Prostate gland (tissue), 2 donors: ENCODE measurements at places on chromosomes 3 and 15. TPM values are rescaled to one million over a fixed set of nuclear protein-coding genes. Genes with fewer than 3 reads are reported as not detected.

FSIP1 gene
- total RNA-seq, result 2.3 TPM

GRCh38 chr15:39628144-39628508 is 47.2 kb downstream of the THBS1 start:
- H3K4me1 ChIP-seq, result peaks cover 7% of the 10 kb centered on the region
- no peak overlapping the region for H3K27ac ChIP-seq
- H3K4me3 ChIP-seq, result no peak overlapping the region

ECE2 gene
- total RNA-seq, result 0.57 TPM

- H3K4me1 ChIP-seq, result no peaks in the 10 kb centered on the region
- H3K27me3 ChIP-seq, result no peaks in the 10 kb centered on the region
- H3K27ac ChIP-seq, result no peak overlapping the region
- H3K36me3 ChIP-seq, result no peaks in the 10 kb centered on the region
These were observed 74.6 kb upstream of the FLNB start for GRCh38 chr3:57933602-57934001.

- no peaks in the 10 kb centered on the region for H3K27me3 ChIP-seq
- H3K4me1 ChIP-seq, result no peaks in the 10 kb centered on the region
- H3K4me3 ChIP-seq, result no peak overlapping the region
- H3K36me3 ChIP-seq, result no peaks in the 10 kb centered on the region
- no peak for DNase-seq
These were observed 883.5 kb downstream of the IGSF11 start for GRCh38 chr3:118151164-118151563.

GRCh38 chr15:51828621-51829375 is 655 bp upstream of the TMOD3 start:
- no peak overlapping the region for H3K4me3 ChIP-seq
- no peaks in the 10 kb centered on the region for H3K4me1 ChIP-seq
- H3K36me3 ChIP-seq, result no peaks in the 10 kb centered on the region
- no peak for DNase-seq
- H3K27ac ChIP-seq, result no peak overlapping the region
- no peaks in the 10 kb centered on the region for H3K27me3 ChIP-seq

GRCh38 chr3:21919383-21919782 is 168.4 kb upstream of the ZNF385D start:
- H3K27me3 ChIP-seq, result no peaks in the 10 kb centered on the region
- no peaks in the 10 kb centered on the region for H3K4me1 ChIP-seq
- H3K4me3 ChIP-seq, result no peak overlapping the region
- H3K36me3 ChIP-seq, result no peaks in the 10 kb centered on the region
- no peak overlapping the region for H3K27ac ChIP-seq

MEIS2 gene
- 53.4 TPM for total RNA-seq

- peaks cover 5% of the 10 kb centered on the region for H3K4me1 ChIP-seq
- H3K27ac ChIP-seq, result peak overlapping the region; percentile 77
- DNase-seq, result no peak
- no peaks in the 10 kb centered on the region for H3K36me3 ChIP-seq
These were observed 1.1 kb downstream of the HEG1 start for GRCh38 chr3:125054449-125055329.

DNA sequence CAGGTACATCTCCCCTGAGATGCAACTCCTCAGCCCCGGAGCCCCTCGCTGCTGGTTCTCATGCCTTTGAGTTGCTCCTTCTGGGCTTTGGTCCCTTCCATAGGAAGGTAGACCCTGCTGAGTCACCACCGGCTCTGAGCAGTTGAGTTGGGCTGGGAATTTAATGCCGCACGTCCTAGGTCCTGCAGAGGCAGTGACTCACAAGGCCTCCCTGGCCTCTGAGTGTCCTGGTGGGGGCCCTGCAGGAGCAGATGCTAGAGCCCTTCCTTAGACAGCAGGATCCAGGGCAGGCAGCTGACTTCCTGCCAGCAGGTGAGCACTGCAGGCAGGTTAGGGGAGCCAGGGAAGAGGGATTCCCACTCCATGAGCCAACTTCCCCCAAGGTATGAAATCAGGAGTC is 5.5 kb upstream of the NTRK3 start:
- no peaks in the 10 kb centered on the region for H3K36me3 ChIP-seq
- H3K4me3 ChIP-seq, result no peak overlapping the region
- no peak overlapping the region for H3K27ac ChIP-seq
- H3K27me3 ChIP-seq, result peaks cover 2% of the 10 kb centered on the region
- H3K4me1 ChIP-seq, result peaks cover 10% of the 10 kb centered on the region
- no peak for DNase-seq

DNA sequence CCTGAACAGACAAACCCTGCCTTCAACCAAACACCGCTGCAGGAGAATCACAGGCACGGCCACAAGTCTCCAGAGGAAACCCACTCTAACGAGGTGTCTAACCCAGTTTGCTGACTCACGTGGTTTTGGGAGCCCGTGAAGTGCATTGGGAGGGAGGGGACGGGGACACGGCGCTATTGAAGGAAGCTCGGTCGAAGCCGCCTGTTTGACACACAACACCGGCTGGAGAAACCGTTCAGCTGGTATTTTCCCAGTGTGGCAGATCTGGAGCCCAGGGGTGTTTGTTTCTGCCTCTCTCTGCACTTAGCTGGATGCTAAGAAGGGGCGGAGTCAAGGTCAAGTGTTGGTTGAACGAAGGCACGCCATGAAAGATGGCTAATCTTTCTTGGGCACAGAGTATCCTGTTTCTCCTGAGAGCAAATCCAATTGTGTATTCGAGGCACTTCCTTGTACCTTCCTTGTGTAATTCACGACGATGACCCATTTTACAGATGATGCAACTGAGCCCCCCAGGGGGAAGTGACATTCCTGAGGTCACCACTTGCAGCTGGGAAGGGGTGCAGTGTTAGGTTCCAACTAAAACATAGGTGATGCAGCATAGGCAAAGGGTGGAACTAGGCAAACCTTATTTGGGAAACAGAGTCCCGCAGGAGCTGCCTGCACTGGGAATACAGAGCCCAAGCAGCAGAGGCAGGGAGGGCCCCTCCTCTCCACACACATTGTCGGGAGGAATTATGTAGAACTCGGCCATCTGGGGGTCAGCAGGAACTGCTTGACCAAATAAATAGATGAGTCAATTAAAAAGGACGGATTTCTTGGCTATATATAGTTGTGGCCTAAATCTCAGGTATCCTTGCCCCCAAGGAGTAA is 22.5 kb downstream of the SLC6A6 start:
- H3K27me3 ChIP-seq, result no peaks in the 10 kb centered on the region
- H3K36me3 ChIP-seq, result no peaks in the 10 kb centered on the region

DNA sequence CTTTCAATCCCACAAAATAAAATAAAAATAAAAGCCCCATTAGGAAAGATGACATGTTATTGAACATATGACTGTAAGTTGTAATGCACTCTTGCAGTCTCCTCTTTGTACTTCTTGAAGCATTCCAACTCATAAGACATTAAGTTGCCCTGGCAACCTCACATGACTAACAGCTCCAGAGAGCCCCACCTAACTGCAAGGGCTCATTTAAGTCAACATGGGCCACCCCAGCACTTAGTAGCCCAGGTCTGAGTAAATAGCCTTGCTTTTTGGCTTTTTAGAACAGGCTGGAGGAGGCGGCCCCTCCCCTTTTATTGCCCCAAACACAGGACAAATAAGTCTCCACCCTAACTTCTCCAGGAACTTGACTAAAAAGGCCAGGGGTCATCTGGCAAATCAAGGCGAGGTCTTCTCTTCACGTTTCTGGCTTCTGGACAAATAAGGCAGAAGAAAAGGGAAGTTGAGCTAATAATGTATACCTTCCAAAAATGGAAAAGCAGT is 135.1 kb downstream of the TMCO5A start:
- H3K27me3 ChIP-seq, result no peaks in the 10 kb centered on the region
- no peak for DNase-seq
- no peaks in the 10 kb centered on the region for H3K4me1 ChIP-seq
- H3K36me3 ChIP-seq, result no peaks in the 10 kb centered on the region
- H3K27ac ChIP-seq, result no peak overlapping the region
- no peak overlapping the region for H3K4me3 ChIP-seq

- no peak overlapping the region for H3K4me3 ChIP-seq
- no peak overlapping the region for H3K27ac ChIP-seq
- H3K36me3 ChIP-seq, result no peaks in the 10 kb centered on the region
- DNase-seq, result no peak
- no peaks in the 10 kb centered on the region for H3K27me3 ChIP-seq
These were observed 3.9 kb upstream of the MASP1 start for GRCh38 chr3:187295316-187296034.

- H3K27ac ChIP-seq, result no peak overlapping the region
- no peaks in the 10 kb centered on the region for H3K27me3 ChIP-seq
- H3K4me1 ChIP-seq, result no peaks in the 10 kb centered on the region
- DNase-seq, result no peak
These were observed 268.1 kb upstream of the UBE2E2 start for GRCh38 chr3:22935040-22935439.

GRCh38 chr3:70065696-70066253 is 66.2 kb downstream of the SAMMSON start:
- no peak for DNase-seq
- no peaks in the 10 kb centered on the region for H3K27me3 ChIP-seq
- no peaks in the 10 kb centered on the region for H3K4me1 ChIP-seq
- no peak overlapping the region for H3K4me3 ChIP-seq

DNA sequence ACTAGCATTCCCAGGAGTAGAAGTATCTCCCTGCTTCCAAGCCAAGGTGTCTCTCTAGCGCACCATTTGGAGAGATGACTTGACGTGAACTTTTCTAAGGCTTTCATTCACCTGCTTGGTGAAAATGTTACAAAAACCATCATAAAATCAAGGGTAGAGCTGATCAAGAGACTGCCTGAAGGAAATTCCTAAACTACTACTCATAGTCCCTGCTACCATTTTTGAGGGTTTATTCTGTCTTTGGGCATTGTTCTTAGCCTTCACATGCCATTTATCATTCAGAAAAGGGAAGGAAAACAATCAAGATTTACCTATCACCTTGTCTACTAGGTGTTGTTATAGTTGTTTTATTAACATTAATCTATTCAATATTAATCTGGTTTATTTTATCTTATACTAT is 525.8 kb downstream of the NTRK3 start:
- DNase-seq, result no peak
- no peaks in the 10 kb centered on the region for H3K36me3 ChIP-seq
- no peak overlapping the region for H3K4me3 ChIP-seq
- H3K27ac ChIP-seq, result no peak overlapping the region
- H3K4me1 ChIP-seq, result no peaks in the 10 kb centered on the region

GPR27 gene
- 29.1 TPM for total RNA-seq

DNA sequence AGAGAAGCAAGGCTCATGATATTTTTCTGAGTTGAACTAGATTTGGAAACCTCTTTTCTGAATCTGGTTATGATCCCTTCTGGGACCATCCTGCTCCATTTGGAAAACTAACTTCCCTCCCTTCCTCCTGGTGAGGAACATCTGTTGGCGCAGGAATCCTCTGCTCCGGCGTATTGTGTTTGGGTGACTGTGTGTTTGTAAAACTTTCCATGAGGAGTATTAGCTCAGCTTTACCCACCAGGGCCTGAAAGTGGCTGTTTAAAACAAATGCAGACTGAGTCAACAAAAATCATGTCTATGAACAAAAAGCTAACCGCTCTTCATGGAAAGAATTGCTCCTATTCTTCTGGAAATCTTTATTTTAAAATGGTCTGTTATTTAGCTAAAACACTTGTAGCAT is 17.7 kb downstream of the STARD9 start:
- H3K4me3 ChIP-seq, result no peak overlapping the region
- H3K27ac ChIP-seq, result no peak overlapping the region
- no peaks in the 10 kb centered on the region for H3K36me3 ChIP-seq

ROPN1 gene
- total RNA-seq, result 10.8 TPM

DNA sequence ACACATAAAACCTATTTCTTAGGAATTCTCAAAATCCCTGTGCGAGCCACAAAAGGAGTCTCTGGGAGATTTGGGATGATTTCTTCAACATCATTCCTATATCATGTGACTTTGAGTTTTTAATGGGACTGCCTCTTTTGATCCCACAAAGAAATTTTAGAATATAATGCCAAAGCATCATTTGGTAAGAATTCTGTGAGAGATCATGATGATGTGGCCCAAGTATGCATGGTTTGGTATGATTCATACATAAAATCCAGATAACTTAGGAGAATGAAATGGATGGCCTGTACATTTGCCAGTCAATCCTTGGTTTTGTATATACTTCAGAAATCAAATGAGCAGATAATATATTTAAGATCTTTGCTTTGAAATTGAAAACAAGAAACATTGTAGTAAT is 61.3 kb downstream of the UBE2E2 start:
- H3K36me3 ChIP-seq, result no peaks in the 10 kb centered on the region
- no peak overlapping the region for H3K4me3 ChIP-seq
- no peak overlapping the region for H3K27ac ChIP-seq

GRCh38 chr3:30659270-30660130 is 53.1 kb downstream of the TGFBR2 start:
- no peaks in the 10 kb centered on the region for H3K27me3 ChIP-seq
- DNase-seq, result no peak
- no peaks in the 10 kb centered on the region for H3K36me3 ChIP-seq

GRCh38 chr15:74438721-74439316 is 5.1 kb upstream of the SEMA7A start:
- no peaks in the 10 kb centered on the region for H3K27me3 ChIP-seq
- no peaks in the 10 kb centered on the region for H3K36me3 ChIP-seq
- H3K27ac ChIP-seq, result no peak overlapping the region
- no peaks in the 10 kb centered on the region for H3K4me1 ChIP-seq
- H3K4me3 ChIP-seq, result no peak overlapping the region

GRCh38 chr15:60752973-60753720 is 274.2 kb upstream of the ICE2 start:
- peak overlapping the region; percentile 45 for H3K27ac ChIP-seq
- no peaks in the 10 kb centered on the region for H3K36me3 ChIP-seq
- H3K4me3 ChIP-seq, result no peak overlapping the region
- no peak for DNase-seq

DNA sequence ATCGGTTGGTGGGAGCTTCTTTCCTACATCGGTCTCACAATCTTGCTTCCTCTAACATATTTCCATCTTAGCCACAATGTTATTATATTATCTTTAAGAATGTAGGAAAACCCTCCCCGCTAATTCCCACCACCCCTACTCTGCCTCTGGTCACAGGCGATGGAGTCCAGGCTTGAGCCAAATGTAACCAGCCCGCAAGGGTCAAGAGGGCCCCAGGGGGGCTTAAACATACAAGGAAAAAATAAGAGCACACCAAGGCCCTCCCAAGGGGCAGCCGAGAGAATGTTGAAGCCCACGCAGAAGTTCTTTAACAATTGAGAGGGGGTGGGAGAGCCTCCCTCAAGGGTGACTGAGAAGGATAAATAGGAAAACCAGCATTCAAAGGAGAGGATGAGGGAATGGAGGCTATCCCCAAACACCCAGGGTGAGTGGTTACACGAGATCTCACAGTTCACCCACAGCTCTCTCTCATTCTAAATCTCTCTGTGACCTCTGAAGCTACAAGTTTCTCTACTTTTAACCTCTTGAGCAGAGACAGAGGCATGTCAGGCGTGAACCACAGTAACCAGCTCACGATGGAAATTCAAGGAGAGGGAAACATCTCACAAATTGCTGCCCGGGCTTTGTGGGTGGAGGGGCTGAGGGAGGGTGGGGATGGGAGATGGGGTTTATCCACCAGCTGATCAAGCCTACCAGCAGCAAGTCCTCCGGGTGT is 31.4 kb upstream of the UACA start:
- peak overlapping the region; percentile 49 for H3K27ac ChIP-seq
- no peak for DNase-seq
- no peaks in the 10 kb centered on the region for H3K27me3 ChIP-seq
- no peaks in the 10 kb centered on the region for H3K4me1 ChIP-seq
- no peaks in the 10 kb centered on the region for H3K36me3 ChIP-seq
- no peak overlapping the region for H3K4me3 ChIP-seq

- H3K4me3 ChIP-seq, result no peak overlapping the region
- H3K36me3 ChIP-seq, result no peaks in the 10 kb centered on the region
- H3K27ac ChIP-seq, result no peak overlapping the region
- no peaks in the 10 kb centered on the region for H3K4me1 ChIP-seq
- no peak for DNase-seq
These were observed 93.0 kb downstream of the NECTIN3 start for GRCh38 chr3:111164621-111165020.

GUCA1C gene
- total RNA-seq, result not detected

VIPR1 gene
- 98.5 TPM for total RNA-seq

- no peaks in the 10 kb centered on the region for H3K27me3 ChIP-seq
- no peak for DNase-seq
- no peak overlapping the region for H3K4me3 ChIP-seq
- H3K27ac ChIP-seq, result no peak overlapping the region
- no peaks in the 10 kb centered on the region for H3K4me1 ChIP-seq
These were observed 1.4 kb upstream of the GHRL start for GRCh38 chr3:10294030-10294586.
